SJSA1 (cell line): ENCODE measurements at places on chromosomes 1 and 21. TPM values are rescaled to one million over a fixed set of nuclear protein-coding genes. Genes with fewer than 3 reads are reported as not detected.
A peak's percentile ranks its signal among the peaks of the same experiment; 100 is the strongest.

Gene ICOSLG
- 0.26 TPM in 1 of 2 replicates, not detected in the other for total RNA-seq

DNA sequence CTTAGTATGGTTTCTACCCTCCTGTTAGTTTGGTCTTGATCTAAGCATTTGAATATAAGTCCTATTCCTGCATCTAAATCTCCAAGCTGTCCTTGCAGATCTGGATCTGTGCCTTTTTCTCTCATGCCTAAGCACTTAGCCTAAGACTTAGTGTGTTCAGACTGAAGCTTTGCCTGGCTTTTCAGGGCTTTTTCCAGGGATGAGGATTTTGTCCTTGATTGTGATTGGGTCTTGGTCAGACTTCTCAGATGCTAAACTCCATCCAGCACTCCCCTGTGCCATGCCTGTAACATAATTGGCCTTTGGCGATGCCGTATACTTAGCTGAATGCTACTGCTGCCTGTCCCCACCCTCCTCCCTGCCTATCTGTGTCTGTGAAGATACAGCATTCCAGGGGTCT lies 98.1 kb upstream of the NRIP1 start:
- no peaks in the 10 kb centered on the region for H3K4me1 ChIP-seq
- H3K27me3 ChIP-seq = no peaks in the 10 kb centered on the region
- no peaks in the 10 kb centered on the region for H3K36me3 ChIP-seq
- H3K4me3 ChIP-seq = no peak overlapping the region
- no peak overlapping the region for H3K27ac ChIP-seq

- DNase-seq = no peak
- H3K4me1 ChIP-seq = no peaks in the 10 kb centered on the region
- H3K36me3 ChIP-seq = no peaks in the 10 kb centered on the region
- H3K27ac ChIP-seq = no peak overlapping the region
- no peak overlapping the region for H3K4me3 ChIP-seq
Observed at GRCh38 chr1:116078699-116079223, 32.4 kb upstream of the MAB21L3 start.

DNA sequence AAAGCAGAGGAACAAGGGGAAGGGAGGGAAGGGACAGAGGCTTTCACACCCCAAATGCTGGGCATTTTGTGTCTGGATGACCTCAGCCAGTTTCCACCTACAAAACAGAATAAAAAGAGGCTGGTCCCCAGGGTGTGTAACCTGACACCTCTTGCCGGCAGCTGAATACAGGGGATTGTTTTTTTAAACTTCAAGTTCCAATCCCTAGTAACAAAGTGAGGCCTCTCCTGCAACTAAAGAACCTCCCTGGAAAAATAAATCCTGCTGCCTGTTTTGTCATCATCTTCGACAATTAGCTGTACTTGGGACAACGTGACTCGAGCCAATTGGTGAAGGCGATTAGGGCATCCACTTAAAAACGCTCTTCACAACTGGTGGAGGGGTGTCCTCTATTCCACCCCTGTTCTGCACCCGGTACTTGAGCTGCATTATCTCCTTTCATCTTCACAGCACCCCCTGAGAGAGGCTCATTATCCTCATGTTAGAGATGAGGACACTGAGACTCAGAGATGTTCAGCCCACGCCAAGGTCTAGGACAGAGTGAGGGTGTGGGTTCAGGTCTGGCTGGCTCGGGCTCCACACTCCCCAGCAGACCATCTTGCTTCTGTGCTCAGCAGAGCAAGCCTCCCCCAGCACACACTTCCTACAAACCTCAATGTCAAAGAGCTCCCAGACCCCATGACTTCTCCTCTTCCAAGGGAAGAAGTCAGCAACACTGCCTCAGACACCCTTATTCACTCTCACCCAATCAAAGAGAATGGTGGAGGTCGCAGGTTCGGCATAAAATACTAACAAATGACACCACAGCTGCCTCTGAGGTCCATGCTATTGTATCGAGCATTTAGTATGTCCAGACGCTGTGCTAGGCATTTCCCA lies 15.2 kb downstream of the ITPKB start:
- no peaks in the 10 kb centered on the region for H3K36me3 ChIP-seq
- H3K27me3 ChIP-seq = no peaks in the 10 kb centered on the region
- no peak overlapping the region for H3K4me3 ChIP-seq
- no peak for DNase-seq
- H3K4me1 ChIP-seq = peaks cover 16% of the 10 kb centered on the region

- peak; percentile 91 for DNase-seq
- H3K36me3 ChIP-seq = peaks cover 54% of the 10 kb centered on the region
Observed at GRCh38 chr1:43389326-43390313, at the start of the genes MED8 and SZT2. Gene MED8, minus strand, starts transcription at chr1:43389800. Its CDS starts 36 bp downstream, at chr1:43389764. Gene SZT2, plus strand, starts transcription at chr1:43389899. Its CDS starts 70 bp downstream, at chr1:43389969.
